ENCODE measurements at places on chromosomes 3 and 15. TPM values are rescaled to one million over a fixed set of nuclear protein-coding genes. Genes with fewer than 3 reads are reported as not detected.

GOLGA8J gene
- 0.07 TPM for total RNA-seq

SPATA16 gene
- total RNA-seq: not detected

XCR1 gene
- not detected for total RNA-seq

ZKSCAN7 gene
- not detected for total RNA-seq

GRM2 gene
- not detected for total RNA-seq

TRH gene
- total RNA-seq: not detected

GPR27 gene
- 8.5 TPM for total RNA-seq

CEP152 gene
- total RNA-seq: 2.3 TPM

CCDC39 gene
- not detected for total RNA-seq

CFAP20DC gene
- 1.3 TPM for total RNA-seq

ISL2 gene
- total RNA-seq: 3.6 TPM

LMAN1L gene
- not detected for total RNA-seq

VIPR1 gene
- not detected for total RNA-seq

DNA sequence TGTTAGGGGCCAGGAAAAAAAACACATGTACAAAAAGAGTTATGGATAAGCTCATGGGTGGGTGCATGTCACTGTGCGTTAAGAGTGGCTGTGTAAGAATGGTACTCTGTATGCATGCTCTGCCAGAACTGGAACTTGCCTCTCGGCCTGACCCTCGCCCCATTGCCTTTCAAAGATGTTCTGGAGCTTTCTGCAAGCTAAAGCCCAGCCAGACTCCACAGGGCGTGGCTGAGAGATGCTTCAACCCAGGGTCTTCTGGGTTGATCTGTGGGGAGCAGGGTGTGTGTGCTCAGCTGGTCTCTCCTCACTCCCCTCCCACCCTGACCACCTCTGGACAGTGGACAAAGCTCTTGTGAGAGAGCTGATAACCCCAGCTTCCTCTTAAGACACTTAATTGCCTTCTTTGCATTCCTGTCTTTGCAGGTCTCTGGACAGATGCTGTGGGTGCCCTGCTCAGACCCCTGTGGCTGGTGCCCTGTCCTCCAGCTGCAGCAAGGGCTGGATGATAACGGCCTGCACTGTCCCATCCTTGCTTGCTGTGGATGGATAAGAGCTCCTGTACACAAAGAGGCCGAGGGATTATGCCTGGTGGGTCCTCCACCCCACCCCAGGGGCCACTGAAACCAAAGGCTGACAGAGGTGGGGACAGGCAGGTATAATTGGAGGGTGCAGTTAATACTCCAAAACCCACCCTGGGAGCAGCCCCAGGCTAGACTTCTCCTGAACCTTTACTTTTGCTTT lies 28.7 kb downstream of the ALDH1L1 start:
- no peak for DNase-seq

DNA sequence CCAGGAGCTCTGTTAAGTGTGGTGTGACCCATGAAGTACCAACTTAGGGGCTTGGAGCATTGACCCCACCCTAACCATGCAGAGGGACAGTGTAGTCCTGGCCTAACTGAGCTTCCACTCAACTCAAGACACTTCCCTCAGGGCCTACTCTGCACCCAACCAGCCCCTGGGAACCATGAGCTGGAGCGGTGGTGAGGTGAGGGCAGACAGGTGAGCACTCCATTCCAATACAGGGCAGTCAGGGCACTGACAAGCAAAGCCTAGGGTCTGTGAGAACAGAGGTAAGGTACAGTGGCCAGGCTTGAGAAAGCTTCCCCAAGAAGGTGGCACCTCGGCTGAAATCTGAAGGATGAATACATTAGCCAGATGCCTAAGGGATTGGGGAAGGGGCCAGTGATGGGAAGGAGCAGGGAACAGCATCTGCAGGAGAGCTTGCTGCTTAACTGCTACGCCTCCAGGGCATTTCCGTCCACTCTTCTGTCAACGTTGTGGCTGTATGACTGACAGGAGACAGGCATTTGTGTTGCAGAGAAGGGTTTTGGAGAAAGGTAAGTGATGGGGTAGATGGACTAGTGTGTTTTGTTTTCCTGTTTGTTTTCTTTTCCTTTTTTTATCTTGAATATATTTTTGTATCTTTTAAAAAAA lies 243.5 kb upstream of the TRIM42 start:
- no peak for DNase-seq

DNA sequence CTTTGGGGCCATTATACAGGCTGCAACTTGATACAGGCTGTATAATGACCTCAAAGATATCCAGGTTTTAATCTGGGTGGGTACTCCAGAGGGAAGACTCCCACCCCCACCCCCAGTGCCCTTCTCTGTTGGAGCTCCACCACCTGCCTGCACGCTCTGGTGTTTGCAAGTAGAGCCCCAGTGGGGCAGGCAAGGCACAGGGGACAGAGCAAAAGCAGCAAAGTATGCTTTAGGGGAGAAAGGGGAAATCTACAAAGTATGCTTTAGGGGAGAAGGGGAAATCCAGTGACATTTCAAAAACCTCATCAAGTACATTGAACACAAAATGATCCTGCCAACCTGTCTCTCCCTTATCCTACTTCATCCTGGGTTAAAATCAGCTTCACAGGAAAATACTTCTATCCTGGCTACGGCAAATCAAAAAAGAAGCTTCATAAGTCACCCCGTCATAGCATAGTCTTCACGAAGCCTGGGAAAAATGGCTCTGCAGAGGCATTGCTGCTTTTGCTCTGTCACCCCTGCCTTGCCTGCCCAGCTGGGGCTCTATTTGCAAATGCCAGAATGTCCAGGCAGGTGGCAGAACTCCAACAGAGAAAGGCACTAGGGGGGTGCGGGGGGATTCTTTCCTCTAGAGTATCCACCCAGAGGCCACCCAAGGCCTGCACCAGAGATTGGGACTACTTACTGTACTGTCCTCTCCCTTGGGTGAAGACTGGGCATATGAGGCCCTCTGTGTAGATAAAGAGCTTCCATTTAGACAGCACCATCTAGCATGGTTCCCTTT lies 60.9 kb upstream of the ATP11B start:
- no peak for DNase-seq

DNA sequence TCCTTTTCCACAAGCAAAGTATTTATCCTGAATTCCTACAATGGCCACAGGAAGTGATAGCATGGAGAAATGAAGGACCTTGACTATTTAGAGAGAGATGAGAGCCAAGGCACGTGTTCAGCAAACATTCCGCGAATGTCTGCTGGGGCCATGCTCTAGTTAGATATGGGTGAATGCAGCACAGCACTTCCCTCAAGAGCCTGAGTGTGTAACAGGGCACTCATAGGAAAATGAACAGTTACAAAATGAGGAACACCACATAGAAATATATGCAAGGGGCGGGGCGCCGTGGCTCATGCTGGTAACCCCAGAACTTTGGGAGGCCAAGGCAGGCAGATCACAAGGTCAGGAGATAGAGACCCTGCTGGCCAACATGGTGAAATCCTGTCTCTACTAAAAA lies 406.9 kb downstream of the NR2F2 start:
- DNase-seq: no peak

DNA sequence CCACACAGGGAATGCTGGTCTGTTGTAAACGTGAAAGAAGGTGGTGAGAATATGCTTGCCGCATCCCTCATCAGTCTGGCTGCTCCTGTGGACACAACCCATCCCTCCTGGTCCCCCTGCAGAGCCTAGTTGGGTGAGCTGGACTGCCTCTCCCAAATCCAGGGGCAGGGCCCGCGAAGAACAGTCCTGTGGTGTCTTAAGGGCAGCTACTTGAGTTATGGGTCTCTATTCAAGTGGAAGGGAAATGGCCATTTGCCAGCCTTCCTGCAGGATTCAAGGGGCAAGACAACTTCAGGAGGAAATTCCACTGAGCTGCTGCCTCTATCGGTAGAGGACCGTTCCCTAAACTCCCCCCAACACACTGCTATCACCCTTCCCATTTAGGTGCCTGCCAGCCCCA lies 98.9 kb downstream of the IQSEC1 start:
- no peak for DNase-seq

- no peak for DNase-seq
Observed at GRCh38 chr15:36601952-36602351, 22.5 kb downstream of the CDIN1 start.

GRCh38 chr15:29134239-29134638 lies 135.4 kb downstream of the NSMCE3 start:
- no peak for DNase-seq

- DNase-seq: peak; percentile 75
Observed at GRCh38 chr3:143331350-143331749, 211.8 kb downstream of the CHST2 start.

- no peak for DNase-seq
Observed at GRCh38 chr3:194102436-194102835, 33.5 kb upstream of the HES1 start.

- peak; percentile 92 for DNase-seq
Observed at GRCh38 chr15:79640206-79640605, 208.1 kb downstream of the MINAR1 start.

GRCh38 chr15:25368850-25369249 lies 70.0 kb downstream of the UBE3A start:
- DNase-seq: no peak

DNA sequence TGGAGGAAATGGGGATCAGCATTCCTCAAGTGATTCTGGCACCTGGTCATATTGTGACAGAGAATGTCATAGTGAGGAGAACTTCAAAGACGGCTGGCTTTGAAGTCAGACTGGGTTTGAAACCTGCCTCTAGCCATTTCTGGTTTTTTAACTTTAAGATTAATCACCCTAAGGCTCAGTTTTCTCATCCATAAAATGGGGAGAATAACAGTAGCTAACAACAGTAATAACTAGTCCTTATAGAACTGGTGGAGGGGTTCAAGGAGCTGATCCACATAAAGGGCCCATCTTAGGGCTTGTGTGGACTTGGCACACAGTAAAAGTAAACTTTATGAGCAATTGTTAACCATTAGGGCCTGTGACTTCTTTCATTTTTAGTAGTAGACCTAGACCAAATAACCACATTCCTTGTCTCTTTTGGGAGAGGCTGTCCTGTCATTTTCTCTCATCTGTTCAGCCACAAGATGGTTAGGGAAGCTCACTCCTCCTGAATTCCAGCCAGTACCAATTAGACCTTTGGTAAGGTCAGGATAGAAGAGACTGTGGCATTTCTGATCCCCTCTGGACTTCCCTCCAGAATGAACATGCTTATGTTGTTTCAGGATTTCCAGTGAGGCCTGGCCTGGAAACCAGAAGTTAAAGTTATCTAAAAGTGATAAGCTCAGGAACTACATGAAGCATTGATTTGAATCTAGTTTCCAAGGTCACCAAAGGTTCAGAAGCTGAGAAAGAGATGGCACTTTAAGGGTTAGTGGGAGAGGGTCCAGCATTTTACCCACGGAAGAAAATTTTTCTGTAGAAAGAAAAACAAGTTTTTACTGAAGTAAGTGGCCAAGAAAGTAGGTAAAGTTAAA lies 159.3 kb upstream of the DPH6 start:
- DNase-seq: no peak

- no peak for DNase-seq
Observed at GRCh38 chr15:83039206-83039605, 27.8 kb upstream of the C15orf40 start.

- DNase-seq: peak; percentile 64
Observed at GRCh38 chr15:69526081-69527061, 73.8 kb downstream of the RPLP1 start.

- no peak for DNase-seq
Observed at GRCh38 chr3:111932946-111933345, 45.9 kb upstream of the ABHD10 start.

- no peak for DNase-seq
Observed at GRCh38 chr15:37856109-37856508, 78.3 kb upstream of the TMCO5A start.

- no peak for DNase-seq
Observed at GRCh38 chr15:25730918-25731317, 132.2 kb downstream of the ATP10A start.

GRCh38 chr3:110684466-110684865 lies 387.1 kb upstream of the NECTIN3 start:
- no peak for DNase-seq

All from MG63 (cell line).